ENCODE measurements at places on chromosomes 1 and 21. TPM values are rescaled to one million over a fixed set of nuclear protein-coding genes. Genes with fewer than 3 reads are reported as not detected.
A peak's percentile ranks its signal among the peaks of the same experiment; 100 is the strongest.

Gene SPATA46
- total RNA-seq: not detected

Gene SPRR3
- total RNA-seq: not detected

Gene ZBED6
- total RNA-seq: 4.3 TPM

Gene DIO1
- not detected for total RNA-seq

Gene LCE1E
- not detected for total RNA-seq

Gene MATN1
- total RNA-seq: not detected

Gene LPAR3
- total RNA-seq: 0.05 TPM

Gene YARS1
- total RNA-seq: 105 TPM

Gene MXRA8
- total RNA-seq: 24.7 TPM

Gene RAB42
- 49.0 TPM for total RNA-seq

Gene C1orf185
- not detected for total RNA-seq

DNA sequence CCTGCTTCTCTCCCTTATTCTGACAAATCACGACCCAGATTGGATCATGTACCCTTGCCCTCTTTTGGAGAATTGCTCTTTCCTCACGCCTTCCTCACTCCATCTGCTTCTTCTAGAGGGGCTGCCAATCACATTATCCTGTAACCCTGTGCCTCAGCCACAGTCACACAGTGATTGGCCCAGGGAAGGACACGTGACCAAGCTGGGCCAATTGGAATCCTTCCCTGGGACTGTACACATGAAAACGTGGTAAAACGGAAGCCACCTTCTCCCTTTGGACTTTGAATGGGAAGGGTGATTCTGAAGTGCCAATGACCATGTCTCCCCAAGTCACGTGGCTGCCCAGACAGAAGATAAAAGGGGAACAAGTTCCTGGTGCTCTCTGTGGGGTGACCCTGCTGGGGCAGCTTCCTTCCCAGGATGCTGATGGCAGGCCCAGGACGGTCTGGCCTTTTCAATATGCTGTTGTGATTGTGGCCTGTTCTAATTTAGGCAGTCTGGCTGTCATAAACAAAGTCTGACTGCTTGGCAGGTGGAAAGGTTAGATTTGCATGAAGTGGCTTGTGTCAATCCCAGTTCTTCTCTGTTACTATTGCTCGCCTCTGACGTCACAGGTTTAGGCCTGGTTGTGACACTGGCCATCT is 92.9 kb downstream of the UBIAD1 start:
- DNase-seq: no peak

GRCh38 chr21:38351961-38352521 is 95.2 kb downstream of the KCNJ15 start:
- peak; percentile 95 for DNase-seq

DNA sequence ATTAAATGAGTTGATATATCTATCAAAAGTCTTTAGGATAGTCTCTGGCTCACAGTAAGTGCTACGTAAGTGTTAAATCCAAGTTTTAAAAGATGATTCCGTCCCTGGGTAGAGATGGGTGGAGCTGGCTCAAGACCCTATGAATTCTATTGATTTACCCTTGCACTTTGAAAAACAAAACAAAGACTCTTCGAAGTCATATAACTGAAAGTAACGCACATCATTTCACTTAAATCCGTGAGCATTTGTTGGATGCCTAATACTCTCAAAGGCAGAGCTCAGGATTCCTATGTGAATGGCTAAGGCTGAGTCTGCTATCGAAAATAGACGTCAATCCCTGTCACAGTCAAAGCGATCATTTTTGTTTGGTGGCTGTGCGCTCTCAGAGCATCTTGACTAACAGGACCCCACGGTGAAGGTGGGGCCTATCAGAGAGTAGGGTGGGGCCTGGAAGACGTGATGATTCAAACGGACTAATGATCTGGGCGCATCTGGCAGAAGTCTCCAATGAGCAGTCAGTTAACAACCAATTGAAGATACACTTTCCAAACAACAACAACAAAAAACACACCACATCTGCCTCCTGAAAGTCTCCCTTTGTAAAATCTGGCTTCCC is 1.2 kb upstream of the NUCKS1 start:
- DNase-seq: no peak

DNA sequence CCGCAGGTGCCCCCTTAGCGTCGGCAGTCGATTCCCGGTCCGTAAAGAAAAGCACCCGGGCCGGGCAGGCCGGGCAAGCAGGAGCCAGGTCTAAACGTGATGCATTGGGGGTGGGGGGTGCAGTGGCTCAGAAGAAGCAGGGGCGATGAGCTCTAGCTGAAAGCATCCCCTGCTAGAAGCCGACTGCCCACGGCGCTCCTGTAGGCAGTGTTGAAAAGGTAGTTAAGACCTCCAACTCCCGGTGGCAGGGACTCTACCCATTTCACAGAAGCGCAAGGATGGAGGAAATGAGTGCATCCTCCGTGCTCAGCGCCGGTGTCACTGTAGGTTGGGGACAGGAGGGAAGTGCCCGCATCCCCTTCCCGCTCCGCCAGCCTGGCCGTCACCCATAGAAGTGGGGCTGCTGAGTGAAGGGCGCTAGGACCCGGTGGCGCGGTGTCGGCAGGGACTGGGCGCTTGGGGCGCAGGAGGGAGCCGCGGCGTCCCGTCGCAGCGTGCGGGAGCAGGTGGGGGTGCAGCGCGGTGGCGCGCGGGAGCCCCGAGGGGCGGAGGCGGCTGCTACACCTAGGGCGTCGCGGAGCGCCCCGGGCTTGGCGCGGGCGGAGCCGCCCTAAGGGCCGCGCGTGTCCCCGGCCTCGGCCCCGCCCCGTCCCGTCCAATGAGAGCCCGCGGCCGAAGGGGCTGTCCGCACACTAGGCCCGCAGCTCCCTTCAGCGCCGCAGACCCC is at the start of gene WNT2B:
Gene WNT2B (plus strand): TSS at position 688 of the 727 bp plus-strand sequence. CDS start 298 bp downstream, outside the sequence.
- DNase-seq: no peak

DNA sequence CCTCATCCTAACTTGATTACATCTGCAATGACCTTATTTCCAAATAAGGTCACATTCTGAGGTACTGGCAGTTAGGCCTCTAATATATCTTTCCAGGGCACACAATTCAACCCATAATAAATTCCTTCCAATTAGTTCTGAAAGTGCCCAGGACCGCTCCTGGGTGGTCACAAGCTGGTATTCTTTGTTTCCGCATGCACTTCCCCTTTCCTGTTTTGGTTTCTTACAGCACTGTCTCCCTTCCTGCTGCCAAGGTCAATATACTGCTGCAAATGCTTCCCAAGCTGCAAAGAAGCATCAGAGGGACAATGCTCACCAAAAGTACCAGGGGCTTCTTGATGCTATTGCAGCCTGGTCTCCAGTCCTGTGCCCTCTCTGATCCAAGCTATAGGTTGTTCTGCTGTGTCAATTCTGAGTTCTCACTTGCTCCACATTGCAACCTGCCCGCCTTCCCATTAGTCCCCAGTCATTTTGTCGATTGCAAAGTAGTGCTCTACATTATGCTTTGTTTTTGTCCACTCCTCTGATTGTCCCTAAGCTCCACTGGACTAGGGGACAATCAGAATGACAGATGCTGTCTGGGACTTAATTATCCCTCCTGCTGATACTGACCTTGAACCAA is 13.9 kb upstream of the XPR1 start:
- DNase-seq: no peak

DNA sequence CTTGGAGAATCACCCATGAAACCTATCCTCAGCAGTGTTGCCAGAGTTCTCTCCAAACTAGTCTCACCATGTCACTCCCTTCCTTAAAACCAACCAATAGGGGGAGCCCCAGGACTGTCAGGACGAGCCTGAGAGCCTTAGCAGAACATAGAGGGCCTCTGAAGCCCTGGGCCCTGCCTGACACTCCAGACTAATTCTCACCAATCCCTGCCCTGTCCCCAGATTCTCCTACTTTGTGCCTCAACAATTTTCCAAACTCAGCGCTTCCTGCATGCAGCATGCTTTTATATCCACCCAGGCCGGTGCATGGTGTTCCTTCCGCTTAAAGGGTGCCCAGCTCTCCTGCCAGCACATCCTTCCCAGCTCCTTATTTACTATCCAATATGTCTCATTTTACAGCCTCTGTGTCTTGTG is 42.7 kb downstream of the HSD3B1 start:
- DNase-seq: peak; percentile 43

- no peak for DNase-seq
Measured at GRCh38 chr1:36238433-36238832, 14.2 kb downstream of the THRAP3 start.

DNA sequence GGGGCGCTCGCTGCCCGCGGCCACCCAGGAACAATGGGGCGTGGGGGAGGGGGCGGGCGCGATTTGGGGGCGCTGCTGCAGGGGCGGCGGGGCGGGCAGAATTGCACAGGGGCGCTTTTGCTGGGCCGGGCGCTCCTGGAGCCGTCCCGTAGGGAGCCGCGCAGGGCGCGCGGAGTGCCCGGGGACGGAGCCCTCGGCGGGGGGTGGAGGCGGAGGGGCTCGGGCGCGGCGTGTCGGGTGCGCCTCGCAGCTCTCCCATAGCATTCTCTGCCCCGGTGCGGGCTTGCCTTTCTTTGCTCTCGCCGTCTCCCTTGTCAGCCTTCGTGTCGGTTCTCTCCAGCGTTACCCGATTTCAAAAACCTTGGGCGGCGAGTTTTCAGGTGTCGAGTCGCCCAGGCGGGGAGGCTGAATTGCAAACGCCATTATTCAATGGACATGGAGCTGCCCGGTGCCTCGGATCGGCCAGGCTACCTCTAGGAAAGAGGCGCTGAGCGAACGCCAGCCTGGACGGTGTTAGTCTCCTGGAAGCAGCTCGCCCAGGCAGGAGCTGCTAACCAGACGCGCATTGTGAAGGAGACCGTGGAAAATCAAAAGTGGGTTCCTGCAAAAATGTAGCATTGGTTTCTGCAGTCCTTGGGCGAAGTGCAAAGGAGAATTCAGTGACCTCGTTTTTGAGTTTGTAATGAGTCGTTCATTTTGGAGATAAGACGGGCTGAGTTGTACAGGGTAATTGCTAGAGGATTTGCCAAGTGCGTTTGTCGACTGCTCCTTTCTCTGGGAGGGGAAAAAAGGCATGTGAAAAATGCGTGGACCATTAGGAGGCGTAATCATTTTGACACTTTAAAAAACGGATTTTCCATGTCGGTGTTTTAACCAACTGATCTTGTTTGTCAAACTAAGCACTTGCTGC is 626 bp downstream of the CXADR start:
- no peak for DNase-seq

DNA sequence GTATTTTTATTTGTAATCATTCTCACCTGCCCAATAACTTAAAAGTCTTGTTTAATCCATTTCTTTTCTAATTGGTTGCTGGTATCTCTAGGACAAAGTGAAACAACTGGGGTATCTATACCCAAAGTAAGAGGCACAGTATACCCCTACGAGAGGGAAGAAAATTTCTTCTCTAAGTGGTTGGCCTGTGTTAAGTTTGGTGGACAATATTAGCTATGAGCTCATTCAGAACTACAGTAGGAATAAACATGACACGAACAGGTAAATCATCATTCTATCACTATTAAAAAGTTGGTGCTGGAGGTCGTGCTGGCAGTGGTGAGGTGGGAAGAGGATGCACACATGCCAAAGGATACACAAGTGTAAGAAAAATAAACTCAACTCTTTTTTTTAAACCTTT is 99.6 kb downstream of the ZNF644 start:
- DNase-seq: no peak

GRCh38 chr1:247328311-247328710 is 3.4 kb downstream of the ZNF496 start:
- no peak for DNase-seq

DNA sequence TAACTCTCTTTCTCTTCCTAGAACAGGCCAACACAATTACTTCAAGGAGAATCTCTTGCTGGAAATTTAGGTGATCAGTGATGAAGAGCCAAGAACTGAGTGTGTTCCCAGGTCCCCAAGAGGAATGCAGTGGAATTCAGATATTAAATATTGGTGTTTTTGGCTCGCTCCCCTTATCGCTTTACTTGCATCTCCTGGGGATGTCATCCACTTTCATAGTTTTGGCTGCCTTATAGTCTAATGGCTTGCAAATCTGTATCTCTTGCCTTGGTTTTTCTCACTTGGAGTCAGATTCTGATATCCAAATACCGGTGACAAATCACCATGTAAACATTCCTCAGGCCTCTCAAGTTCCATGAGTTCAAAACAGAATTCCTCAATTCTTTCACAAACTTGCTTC is 151.0 kb upstream of the C1orf87 start:
- no peak for DNase-seq

GRCh38 chr1:114062477-114063099 is 83.3 kb downstream of the OLFML3 start:
- DNase-seq: no peak

GRCh38 chr1:91637539-91637994 is 136.9 kb downstream of the CDC7 start:
- DNase-seq: no peak

DNA sequence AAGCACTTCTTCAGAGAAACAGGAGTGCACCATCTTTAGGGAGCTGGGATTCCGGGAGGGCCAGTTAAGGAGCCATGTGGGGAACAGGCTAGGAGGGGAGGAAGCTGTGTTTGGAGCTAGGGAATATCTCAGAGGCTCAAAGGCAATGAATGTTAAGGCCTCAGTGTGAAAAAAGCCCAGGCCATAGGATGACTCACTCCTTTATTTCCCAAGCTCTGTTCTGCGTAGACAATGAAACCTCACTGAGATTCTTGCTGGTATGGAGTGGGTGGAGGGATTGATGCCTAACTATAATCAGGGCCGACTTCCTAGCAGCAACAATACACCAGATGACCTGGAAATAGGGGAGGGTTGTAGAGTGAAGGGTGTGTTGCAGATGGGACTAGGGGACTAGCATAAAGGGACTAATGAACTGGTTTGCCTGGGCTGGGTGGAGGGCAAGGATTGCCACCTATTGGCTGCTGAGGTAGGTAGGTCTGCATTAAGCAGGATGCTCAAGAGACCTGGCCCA is 2.1 kb downstream of the GNAT2 start:
- peak; percentile 98 for DNase-seq

DNA sequence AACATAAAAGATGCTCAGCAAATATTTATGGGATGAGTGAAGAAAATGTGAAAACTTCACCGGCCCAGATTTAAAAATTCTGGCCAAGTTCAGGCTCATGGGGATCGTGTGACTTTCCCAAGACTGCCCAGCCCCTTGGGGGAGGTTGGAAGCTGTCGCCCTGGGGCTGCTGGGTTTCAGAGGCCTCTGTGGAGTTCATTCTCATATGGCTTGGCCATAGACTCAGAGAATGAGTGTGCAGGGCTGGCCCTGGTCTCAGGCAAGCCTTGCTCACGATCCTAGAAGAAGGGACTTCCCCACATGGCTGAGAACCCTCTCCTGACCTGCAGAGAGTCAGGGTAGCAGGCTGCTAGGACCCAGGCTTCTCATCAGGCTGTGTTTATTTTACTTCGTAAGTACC is 24.6 kb downstream of the PADI2 start:
- DNase-seq: no peak

DNA sequence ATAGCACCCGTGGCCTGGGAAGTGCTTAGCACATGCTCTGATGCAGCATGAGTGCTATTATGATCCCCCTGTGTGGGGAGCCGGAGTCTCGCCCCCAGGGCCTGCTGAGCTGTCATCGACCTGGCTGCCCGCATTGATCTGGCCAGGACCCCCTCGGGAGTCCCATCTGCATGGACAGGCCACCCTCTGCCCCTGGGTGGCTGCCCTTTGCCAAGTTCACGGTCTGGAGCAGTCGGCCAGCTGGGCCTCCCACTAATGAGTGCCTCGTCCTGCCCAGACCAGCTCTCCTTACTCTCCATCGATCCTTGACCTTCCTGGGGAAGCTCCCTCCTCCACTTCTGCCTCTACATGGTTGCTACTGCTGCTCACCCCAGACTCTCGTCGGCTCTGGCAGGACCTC is 121.8 kb upstream of the RUNX3 start:
- no peak for DNase-seq

All from renal cortical epithelial cell (primary cell).